ENCODE measurements at places on chromosomes 6 and 20.
A peak's percentile ranks its signal among the peaks of the same experiment; 100 is the strongest.

GRCh38 chr6:41209547-41210320, 8.8 kb upstream of the TREML2 start:
- DNase-seq = no peak

DNA sequence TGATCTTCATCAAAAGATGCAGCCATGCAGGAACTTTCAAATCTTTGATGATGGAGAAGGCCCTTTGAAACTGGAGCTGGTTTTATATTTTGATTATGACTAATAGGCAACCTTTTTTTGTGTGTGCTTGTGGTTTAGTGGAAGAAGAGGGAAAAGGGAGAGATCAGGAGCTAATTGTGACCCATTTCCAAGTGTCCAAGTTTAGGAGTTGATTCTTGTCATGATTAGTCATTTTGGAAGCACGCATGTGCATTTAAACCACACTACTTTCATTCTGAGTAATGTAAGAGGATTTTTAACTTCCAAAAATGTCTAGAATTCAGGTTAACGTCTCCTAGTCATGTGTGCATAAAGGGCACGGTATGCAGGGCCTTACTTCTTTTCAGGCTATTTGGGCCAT, 3.5 kb downstream of the FOXO3 start:
- DNase-seq = no peak

- no peak for DNase-seq
Observed at GRCh38 chr20:10291568-10292248, 73.1 kb downstream of the SNAP25 start.

DNA sequence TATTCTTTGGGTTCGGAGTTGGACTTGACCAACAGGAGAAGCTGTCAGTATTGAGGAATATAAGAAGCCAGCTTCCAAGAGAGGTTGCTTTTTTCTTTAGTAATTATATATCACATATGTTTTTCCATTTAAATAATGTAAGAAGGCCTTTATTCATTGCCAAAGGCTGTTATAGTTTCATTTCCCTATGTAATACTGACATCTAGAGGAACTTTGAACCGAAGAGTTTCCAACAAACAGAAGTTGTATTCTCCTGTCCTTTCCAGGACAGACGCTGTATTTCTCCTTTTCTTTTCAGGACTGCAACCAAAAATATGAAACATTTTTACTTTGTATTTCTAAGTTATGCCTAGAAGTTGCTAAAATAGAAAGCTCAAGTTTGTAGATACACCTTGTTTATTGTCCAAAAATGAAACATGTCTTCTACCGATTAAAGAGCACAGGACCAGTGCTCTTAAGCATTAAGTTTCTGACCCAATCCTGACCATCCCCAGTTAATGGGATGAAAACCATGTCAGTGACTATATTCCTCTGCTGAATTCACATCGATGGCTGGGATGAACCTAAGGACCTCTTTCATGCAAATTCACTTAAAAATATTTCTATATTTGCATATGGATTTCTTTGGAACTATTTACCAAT, 55.1 kb downstream of the MYLK4 start:
- DNase-seq = peak; percentile 31

DNA sequence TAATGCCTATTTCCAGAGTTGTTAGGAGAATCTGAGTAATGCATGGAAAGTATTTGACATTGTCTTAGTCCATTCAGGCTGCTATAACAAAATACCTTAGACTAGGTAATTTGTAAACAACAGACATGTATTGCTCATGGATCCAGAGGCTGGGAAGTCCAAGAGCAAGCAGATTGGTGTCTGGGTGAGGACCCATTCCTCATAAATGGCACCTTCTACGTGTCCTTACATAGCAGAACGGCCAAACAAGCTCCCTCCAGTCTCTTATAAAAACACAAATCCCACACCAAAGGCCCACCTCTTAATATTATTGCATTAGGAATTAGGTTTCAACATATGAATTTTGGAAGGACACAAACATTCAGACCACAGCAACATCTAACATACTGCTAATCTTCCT, 30.2 kb downstream of the MBOAT1 start:
- DNase-seq = no peak

- DNase-seq = peak; percentile 87
Observed at GRCh38 chr6:18990059-18990978, 603.2 kb downstream of the RNF144B start.

GRCh38 chr6:12478921-12479320, 188.8 kb downstream of the EDN1 start:
- DNase-seq = no peak

GRCh38 chr6:14766391-14766994, 479.4 kb upstream of the JARID2 start:
- no peak for DNase-seq

DNA sequence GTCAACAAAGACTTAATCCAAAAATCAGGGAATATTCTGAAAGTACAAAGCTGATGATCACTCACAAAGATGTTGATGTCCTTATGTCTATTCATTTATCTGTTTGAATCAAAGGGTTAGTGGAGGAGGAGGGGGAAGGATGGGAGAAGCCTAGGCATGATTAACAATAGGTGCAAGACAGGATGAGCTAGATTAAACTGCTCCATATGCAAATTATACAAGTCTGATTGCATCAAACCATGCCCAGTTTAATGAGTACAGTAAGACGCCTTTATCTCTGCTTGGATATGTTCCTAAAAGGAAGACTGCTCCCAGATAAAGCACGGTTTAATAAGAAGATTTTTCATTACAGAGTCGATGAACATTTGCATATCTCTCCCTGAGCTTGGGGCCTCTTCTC, 626.4 kb upstream of the NOX3 start:
- DNase-seq = no peak

DNA sequence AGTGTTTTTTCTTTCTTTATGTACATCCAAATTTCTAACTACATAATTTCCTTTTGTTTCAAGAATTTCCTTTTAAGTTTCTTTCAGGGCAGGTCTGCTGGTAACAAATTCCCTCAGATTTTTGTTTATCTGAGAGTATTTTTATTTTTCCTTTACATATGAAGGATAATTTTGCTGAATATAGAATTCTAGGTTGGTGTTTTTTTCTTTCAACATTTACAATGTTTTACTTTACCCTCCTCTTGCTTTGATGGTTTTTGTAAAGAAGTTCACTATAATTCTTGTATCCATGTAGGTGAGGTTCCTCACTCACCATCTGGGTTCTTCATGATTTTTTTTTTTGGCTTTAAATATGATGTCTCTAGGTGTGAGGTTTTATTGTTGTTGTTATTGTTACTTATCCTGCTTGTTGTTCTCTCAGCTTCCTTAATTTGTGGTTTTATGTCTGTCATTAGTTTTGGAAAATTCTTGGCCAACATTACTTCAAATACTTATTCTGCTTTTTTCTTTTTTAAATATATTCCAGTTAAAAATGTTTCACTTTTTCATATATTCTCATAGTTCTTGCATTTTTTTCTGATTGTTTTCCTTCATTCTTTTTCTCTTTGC, 580.1 kb upstream of the CITED2 start:
- no peak for DNase-seq

GRCh38 chr6:167898673-167899311, 72.1 kb downstream of the AFDN start:
- peak; percentile 35 for DNase-seq

DNA sequence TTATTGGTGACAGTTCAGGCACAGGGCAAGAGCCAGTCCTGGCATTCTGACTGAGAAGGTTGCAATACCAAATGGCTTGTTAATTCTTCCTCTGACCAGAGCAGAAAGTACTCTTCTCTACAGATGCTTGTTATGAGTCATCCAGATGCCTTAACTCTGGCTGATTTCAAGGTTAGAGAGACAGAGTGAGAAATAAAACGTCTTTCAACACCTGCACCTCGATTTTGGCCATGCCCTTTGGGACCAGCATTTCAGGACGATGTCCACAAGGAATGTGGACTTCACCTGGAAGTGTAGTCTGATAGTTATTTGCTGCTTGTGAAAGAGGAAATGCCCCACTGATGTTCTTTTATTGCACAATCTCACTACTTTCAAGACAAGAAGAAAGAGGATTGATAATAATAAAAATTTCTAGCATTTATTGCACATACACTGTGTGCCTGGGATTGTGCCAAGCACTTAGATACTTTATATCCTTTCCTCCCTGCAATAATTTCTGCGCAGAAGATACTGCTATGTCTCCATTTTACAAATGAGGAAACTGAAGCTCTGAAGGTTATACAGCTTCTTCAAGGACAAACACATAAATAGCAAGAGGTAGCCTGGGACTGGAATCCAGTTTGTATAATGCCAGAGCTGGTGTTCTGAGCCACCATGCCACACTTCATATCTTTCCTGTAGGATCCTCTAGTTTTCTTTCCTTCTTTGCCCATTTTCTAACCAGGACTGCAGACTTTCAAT, 33.5 kb upstream of the MCM3 start:
- DNase-seq = peak; percentile 34

GRCh38 chr20:47220161-47220582, 136.3 kb downstream of the ZMYND8 start:
- peak; percentile 36 for DNase-seq

- DNase-seq = no peak
Observed at GRCh38 chr6:41451515-41452163, 94.5 kb upstream of the FOXP4 start.

GRCh38 chr6:162058281-162058875, 669.2 kb downstream of the PRKN start:
- DNase-seq = no peak

DNA sequence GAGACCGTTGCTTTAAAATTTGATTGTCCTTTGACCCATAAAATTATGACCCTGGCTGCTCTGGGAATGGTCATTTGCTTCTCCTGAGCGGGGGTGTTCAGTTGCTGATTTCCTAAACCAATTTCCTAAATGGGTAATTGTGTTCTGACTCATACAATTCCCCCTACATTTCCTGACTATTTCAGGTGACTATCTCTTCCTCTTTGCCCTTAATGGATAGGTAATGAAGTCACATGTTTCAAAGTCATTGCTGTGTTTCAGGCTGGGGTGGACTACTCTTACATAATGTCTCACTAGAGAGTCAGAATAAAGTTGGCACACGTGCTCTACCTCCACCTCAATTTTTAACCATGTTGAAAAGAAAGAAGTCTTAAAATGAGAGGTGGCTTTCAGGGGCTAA, 109.8 kb downstream of the DOK5 start:
- no peak for DNase-seq

- DNase-seq = no peak
Observed at GRCh38 chr6:117616391-117617209, 14.3 kb upstream of the GOPC start.

GRCh38 chr20:8972963-8973705, 95.8 kb upstream of the PLCB4 start:
- DNase-seq = no peak

DNA sequence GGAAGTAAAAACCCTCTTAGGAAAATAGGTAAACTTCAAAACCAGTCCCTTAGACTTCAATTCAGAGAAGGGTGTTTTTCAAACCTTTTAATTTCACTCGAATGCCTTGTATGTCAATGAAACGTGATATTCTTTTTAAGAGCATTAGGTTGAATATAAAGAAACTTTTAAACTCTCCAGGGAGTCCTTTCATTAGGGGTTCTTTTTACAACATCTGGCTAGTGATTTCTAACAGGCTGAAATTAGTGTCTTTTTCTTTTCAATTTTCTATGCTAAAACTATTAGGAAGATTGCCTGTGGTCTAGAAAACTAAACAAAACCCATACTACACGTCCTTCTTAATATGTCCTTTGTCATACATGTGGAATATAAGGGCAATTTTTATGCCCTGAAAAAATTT, 569.7 kb upstream of the CITED2 start:
- no peak for DNase-seq

- DNase-seq = peak; percentile 26
Observed at GRCh38 chr20:43915211-43916072, 790 bp downstream of the TOX2 start.

GRCh38 chr6:47083586-47084047, 41.5 kb upstream of the ADGRF1 start:
- DNase-seq = no peak

- no peak for DNase-seq
Observed at GRCh38 chr6:110334423-110335180, 23.5 kb downstream of the METTL24 start.
